ENCODE measurements at places on chromosomes 1 and 21. TPM values are rescaled to one million over a fixed set of nuclear protein-coding genes. Genes with fewer than 3 reads are reported as not detected.
A peak's percentile ranks its signal among the peaks of the same experiment; 100 is the strongest.

- no peak for DNase-seq
Observed at GRCh38 chr1:186155594-186155993, 219.5 kb downstream of the TPR start.

LAPTM5 gene
- total RNA-seq: 33.8 TPM

PDE9A gene
- total RNA-seq: 4.2 TPM

- no peak for DNase-seq
Observed at GRCh38 chr1:228149406-228150119, at the start of gene GJC2. Gene GJC2 (plus strand): TSS chr1:228149930. CDS start chr1:228157759, 7,829 bp downstream.

DNA sequence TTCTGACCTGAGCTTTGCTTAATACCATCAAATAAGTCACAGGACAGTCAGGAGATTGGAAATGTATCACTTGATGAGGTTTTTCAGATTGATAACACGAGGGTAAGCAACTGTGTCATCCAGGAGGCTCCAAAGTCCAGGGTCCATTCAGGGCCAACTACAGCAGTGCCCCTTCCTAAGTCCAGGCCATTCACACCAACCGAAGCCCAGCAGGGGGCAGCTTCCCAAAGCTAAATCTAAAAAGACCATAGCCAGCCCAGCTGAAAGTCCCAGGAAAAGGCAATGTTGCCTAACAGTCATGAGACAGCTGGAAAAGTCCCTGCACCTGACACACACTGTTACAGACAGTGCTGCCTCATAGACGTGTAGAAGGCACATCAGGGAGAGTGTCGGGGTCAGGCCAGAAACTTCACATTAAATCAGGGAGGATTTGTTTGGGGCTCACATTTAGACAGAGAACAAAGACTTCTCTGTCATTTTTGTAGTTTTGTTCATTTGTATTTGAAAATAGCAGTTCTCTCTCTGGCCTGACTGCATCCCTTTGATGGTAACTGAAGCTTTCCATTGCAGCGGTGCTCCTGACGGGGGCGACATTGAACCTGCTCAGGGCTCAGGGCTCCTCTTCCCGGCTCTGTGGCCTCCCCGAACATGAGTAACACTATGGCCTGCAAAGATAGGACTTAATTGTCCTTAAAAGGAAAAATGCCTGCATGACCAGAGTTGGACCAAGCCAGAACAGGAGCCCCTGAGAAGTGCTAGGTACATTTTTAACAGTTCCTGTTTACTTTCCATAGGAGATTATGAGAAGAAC is 200.4 kb downstream of the NRIP1 start:
- DNase-seq: peak; percentile 54

DNA sequence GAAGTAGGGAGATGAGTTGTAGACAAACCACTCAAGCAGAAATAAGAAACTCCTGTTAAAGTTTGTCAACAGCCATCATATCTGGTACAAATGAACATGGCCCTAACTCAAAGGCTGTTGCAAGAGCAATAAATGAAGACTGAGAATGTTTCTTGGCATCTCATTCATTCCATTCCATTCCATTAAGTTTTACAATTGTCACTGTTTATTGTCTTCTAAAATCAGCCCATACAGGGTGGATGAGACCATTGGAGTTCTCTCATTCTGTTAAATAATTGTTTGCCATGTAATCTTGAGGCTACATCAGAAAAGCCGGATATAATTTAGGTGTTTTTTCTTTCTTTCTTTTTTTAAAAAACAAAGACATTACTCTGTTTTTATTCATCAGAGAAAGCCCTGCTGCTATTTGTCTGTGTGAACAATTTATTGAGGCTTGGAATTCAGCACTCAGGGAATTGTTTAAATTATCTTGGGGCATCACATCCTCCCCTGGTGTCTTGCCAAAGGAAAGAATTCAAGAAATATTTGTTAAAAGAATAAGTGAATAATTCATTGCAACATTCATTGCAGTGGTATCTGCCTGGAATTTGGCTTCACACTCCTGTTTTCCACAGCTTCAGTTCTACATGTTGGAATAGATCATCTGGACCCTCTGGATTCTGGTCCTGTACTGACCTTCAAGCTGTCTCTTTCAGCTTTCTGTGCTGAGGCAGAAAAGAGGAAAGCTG is 604.5 kb downstream of the PLPP3 start:
- DNase-seq: no peak
